ENCODE measurements at places on chromosomes 12 and 14.

DNA sequence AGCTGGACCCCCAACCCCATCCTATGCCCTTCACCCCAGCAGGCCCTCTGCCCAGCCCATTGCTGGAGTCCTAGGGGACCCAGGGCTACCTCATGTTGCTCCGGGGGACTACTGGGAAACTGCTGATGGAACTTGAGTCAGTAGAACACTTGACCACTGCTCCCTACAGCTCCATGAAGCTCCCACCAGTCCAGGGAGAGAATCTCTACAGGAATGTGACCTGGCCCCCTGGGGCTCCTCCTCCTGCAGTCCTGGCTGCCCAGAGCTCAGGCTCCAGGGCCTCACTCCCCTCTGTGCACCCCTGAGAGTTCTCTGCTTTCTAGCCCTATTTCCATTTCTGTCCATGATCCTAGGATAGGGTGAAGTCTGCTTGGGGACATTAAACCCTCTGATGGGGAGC lies 10.8 kb upstream of the AQP2 start:
- peak; percentile 4 for DNase-seq

DNA sequence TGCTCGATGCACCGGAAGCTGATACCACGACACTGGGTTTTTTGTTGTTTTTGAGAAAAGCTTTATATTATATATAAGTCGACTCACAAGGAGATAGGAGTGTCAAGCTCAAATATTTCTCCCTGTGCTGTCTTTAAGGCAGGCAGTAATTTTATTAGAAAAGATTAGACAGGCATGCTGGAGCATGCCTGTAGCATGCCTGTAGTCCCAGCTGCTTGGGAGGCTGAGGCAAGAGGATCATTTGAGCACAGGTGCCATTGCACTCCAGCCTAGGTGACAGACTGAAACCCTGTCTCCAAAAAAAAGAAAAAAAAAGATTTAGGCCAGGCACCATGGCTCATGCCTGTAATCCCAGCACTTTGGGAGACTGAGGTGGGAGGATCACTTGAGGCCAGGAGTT lies 51.8 kb downstream of the GNS start:
- DNase-seq = no peak

DNA sequence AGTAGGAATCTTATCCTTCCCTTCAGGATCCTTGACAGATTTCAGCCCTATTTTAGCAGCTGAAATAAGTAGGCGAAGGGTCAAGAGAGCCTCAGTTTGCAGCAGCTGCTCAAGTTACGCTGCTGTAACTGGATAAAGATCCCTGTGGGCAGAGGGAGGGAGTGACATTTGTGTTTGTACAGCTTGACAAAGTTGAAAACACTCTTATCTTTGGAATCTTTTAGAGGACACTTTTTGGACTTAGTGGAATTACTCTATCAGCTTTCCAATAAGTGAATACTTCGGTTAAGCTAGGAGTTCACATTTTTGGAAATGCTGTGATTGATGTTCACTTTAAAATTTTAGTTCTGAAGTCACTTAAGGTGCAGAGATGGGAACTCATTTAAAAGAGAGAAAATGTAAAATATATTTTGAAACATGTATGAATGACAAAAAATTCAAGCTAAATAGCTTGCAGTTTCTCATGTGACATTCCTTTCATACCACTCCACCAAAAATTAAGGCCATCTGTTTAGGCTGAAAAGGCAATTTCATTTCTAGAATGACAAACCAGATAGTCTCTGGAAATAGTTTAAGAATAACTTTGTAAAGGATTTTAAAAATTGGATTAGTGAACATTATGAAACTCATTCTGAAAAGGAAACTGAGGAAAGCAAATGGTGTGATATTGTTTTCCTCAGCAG lies 55.2 kb downstream of the SLC38A4 start:
- DNase-seq = no peak

DNA sequence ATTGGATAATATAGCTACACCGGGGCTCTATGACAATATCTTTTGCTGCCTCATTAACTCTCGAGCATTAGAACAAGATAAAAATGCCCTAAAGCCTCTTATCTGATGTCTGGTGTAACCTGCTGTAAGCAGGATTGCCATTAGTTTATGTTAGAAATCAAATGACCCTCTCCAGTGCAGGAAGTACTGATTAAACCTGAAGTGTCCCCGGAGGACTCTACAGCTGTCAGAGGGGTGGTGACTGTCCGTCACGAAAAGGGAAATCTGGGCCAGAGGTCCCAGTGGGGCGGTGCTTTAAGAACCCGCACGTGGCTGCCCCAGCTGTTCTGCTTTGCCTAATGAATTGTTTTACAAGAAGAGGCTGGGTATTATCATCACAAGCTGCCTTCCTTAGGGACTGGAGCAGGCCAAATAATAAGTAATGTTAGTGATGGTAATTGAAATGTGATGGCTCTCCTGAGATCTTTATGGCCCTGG lies 55.7 kb downstream of the LIN52 start:
- DNase-seq = peak; percentile 20

DNA sequence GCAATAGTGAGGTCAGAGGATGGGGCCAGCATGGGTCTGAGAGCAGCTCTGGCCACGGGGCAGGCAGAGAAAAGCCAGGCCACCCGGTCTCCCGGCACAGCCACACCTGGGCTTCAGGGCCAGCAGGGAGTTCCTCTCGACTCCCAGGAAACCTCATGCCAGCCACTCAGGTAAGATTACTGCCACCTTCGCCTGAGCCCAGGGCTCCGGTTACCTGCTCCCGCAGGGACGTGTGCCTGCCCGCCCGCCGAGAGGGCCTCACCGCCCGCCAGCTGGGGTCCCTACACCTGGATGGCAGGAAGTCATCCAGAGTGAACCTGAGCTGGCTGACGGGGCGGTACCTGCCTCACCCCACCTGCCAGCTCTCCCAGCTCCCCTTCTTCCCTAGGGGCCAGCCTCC lies 7.3 kb downstream of the JAG2 start:
- DNase-seq = no peak
